Naive thymus-derived CD8-positive, alpha-beta T cell (primary cell): ENCODE measurements at places on chromosomes 6 and 20. TPM values are rescaled to one million over a fixed set of nuclear protein-coding genes. Genes with fewer than 3 reads are reported as not detected.

SOX12 gene
- total RNA-seq: 19.8 TPM

GRCh38 chr6:72703093-72703492 lies 81.2 kb downstream of the KCNQ5 start:
- no peak for DNase-seq

SMIM13 gene
- 5.7 TPM for total RNA-seq

NKX2-2 gene
- not detected for total RNA-seq

DNA sequence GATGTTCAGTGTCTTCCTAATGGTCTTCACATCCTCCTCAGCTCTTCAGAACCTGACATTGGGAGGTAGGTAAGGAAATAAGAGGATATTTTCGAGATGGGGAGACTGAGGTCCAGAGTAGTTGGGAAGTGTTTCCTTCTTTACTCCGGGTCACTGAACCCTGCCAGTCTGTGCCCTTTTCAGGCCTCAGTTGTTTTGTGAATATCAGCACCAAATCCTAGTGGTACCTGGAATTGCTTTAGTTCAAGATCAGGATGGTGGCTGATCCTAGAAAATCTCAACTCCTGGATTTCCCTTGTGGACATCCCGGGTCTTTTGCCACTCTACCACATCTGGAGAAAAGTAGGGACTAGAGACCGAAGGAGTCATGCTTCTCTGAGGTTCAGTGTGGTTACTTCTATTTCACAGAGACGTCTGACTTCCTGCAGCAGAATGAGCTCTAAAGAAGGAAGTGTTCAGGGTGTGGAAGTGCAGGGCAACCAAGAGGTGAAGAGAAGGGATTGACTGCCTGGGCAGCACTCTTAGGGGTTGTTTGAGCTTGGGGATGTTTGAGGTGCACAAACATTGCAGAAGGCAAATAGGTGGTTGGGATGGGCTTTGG lies 995 bp downstream of the STK4 start:
- DNase-seq: peak; percentile 41

DNA sequence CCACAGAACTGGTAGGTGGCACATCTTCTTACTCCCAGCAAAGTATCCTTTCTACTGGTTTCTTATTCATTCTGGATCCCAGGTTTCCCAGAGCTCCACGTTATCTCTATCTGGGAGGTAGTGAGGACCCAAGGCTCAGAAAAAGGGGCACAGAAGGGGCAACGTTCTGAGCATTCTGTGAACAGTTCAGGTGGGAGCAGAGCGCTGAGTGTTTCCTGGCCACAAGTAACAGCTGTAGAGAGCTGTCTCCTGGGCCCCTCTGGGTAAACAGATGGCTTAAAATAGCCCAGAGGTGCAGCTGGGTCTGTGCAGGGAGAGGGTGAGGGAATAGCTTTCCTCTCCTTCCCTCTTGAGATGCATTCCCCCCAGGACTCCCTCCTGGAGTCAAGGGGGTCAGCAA lies 2.1 kb downstream of the APOBEC2 start:
- DNase-seq: no peak

CLPSL2 gene
- total RNA-seq: not detected

FKBP1C gene
- not detected for total RNA-seq

SLC17A3 gene
- total RNA-seq: not detected

DNA sequence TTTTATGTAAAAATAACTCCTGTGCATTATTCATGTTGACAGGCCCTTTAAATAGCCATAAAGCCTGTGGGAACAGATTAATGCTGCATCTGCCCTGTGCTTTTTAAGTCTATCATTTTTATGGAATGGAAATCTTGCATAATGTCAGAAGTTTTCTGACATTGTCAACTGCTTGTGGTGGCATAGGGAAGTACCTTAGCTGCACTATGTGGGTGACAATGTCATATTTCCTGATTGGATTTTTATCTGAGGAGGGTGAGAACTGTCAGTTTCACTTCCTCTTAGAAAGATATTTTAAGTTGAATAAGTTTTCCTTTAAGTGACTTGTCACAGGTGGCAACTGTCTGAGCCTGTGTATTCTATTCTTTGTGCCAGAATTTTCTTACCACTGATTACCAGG lies 267.9 kb downstream of the PLCB1 start:
- DNase-seq: no peak

MLN gene
- not detected for total RNA-seq

GRCh38 chr6:21664314-21665109 lies 71.0 kb downstream of the SOX4 start:
- DNase-seq: no peak

- no peak for DNase-seq
These were observed 386.7 kb downstream of the HACE1 start for GRCh38 chr6:104473021-104473429.

- DNase-seq: no peak
These were observed 55.7 kb upstream of the PREP start for GRCh38 chr6:105458551-105458950.

EYA4 gene
- total RNA-seq: not detected

GRCh38 chr6:45127185-45127584 lies 200.9 kb upstream of the RUNX2 start:
- DNase-seq: no peak

CGA gene
- total RNA-seq: not detected

DNA sequence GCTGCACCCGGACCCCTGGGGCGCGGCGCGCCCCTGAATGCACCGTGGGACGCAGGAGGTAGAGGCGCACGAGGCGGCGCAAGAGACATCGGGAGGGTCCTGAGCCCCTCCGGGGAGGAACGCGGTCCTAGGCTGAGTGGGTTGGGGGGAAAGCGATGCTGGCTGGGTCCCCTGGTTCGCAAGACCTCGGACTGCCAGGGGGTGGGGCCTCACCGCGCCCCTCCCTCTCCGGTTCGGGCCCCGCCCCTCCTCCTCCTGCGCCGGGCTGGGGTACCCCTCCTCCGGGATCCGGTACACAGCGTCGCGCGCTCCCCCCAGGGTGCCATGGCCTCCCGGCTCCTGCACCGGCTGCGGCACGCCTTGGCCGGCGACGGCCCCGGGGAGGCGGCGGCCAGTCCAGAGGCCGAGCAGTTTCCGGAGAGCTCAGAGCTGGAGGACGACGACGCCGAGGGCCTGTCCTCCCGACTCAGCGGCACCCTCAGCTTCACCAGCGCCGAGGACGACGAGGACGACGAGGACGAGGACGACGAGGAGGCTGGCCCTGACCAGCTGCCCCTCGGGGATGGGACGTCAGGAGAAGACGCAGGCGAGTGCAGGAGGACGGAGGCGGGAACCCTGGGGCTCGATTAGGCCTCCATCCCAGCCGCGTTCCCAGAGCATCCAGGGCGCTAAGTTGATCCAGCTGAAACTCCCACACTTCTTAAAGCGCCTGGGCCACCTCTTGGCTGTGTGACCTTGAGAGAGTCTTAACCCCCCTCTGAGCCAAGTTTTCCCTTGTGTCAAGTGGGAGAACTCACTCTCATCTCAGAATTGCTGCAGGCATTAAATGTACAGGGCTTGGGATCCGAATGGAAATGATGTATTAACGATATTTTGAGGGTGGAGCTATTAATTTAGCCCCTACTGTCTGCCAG lies 541 bp downstream of the SNX21 start:
- no peak for DNase-seq

DNA sequence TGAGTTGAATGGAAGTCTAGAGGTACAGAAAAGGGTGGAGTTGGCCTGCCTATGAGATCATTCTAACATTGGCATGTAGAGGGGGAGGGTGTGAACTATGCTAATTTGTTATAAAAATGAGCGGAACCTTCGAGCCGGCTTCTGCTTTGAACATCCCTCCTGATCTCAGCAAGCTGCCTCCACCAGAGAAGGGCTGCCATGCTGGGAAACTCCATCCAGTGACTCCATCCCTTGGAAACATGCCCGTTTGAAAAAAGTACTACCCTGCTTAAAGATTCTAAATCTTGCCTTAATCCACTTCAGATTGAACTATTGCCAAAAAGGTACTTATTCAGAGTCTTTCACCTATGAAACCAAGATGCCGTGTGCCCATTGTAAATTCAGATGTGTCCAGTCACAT lies 43.6 kb upstream of the TMEM170B start:
- DNase-seq: no peak

PSORS1C2 gene
- total RNA-seq: not detected

OR12D3 gene
- total RNA-seq: not detected

- no peak for DNase-seq
These were observed 154.3 kb upstream of the RPS6KA2 start for GRCh38 chr6:166781331-166781730.

DNA sequence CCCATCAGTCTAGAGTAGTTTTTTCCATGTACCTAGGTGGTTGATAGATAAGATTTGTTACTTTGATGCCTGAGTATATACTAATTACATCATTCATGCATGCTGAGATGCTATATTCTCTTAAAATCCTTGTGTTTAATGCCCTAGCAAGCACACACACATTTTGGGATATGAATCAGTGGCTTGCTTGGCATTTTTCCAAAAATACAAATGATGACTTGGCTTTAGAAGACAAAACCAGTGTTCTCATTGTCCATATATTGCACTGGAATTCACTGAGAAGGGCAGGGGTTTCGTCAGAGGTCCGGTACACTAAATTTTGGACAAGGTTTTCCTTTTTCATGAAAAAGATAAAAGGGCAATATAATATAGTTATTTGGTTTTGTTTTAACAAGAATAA lies 24.9 kb downstream of the GTPBP2 start:
- no peak for DNase-seq

GRCh38 chr6:35199866-35200265 lies 13.9 kb upstream of the SCUBE3 start:
- no peak for DNase-seq

DNA sequence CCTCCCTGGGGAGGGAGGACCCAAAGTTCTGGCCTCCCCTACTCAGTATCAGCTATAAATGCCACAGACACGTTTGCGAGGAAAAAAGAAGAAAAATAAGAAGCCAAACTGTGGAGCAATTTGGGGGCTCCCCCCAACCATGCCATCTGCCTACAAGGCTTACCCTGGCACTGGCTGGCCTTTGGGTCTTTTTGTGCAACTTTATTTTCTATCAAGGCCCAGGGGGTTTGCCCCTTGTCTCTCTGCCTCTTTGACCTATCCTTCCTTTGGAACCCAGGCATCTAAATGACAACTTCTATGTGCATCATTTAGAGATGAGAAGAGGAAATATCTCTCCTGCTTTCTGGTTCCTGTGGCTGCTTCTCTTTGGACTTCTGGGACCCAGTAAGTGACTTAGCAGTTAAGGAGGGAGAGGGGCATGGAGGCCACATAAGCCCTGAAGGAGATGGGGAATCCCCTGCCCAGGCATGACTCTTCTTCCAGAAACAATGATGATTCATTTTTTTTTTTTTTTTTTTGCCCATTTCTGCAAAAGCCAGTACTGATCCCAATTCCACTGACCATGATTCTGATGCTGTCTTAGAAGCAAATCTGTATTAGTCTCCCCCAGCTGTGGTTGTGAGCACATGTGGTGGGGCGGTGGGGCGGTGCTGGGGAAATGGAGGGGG lies at the start of gene MUC22:
Gene MUC22, plus strand, starts transcription at position 82 of the 668 bp plus-strand sequence. Its CDS starts 233 bp downstream, at position 315.
- no peak for DNase-seq

FAM83B gene
- not detected for total RNA-seq
